ENCODE measurements at places on chromosomes 2 and 18.

- DNase-seq = peak; percentile 81
Observed at GRCh38 chr2:218397820-218398436, 1.7 kb upstream of the CTDSP1 start.

DNA sequence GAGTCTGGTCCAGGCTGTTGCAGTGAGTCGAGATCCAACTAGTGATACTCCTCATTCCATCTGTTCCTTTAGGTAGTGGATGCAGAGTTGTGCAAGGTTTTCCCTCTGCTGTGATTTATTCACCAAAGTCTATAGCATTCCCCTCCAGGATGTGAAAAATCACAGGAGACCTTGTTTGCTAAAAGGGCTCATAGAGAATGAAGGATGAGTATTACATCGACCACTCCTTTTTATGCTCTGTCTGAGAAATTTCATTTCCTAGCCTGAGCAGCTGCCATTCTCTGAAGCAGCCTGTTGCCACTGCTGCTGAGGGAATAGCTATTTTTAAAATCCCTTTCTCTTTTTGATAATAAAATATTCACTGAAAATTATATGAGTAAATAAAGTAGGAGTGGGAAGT, 134.1 kb upstream of the LRRTM1 start:
- DNase-seq = no peak

DNA sequence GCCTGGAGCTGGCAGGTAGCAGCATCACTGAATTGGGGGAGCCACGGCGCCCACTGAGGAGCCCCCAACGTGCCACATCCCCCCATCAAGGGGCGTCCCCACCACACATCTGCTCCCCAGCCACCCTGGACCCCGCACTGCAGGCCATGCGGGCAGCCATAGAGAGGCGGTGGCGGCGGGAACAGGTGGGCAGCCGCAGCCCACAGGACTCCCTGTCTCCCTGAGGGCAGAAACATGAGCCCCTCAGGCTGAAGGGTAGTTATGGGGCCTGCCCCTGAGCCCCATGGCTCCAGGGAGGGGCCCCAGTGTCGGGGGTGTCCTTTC, 26.6 kb downstream of the CROCC2 start:
- no peak for DNase-seq

- DNase-seq = no peak
Observed at GRCh38 chr2:183671233-183671632, 547.0 kb downstream of the NUP35 start.

- peak; percentile 74 for DNase-seq
Observed at GRCh38 chr2:157792335-157793052, 83.6 kb downstream of the ACVR1 start.

DNA sequence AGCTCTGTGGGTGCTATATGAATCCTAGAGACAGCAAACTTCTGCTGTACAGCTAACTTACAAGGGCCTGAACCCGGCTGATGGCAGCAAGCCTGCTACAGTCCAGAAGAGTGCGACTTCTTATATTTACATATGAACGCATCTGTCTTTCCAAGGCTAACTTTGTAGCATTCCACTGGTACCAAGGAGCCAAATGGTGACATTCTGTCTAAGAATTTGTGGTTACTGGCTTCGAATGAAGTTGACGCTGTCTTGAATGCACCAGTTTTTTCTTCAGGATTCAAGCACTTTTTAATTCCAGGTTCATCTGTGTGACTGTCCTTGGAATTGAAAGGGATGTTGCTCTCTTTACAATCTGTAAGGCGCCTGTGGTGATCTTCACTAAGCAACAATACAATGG, 42.4 kb downstream of the THUMPD2 start:
- DNase-seq = peak; percentile 95

- DNase-seq = no peak
Observed at GRCh38 chr18:56468396-56468795, 170.0 kb downstream of the TXNL1 start.

- no peak for DNase-seq
Observed at GRCh38 chr18:79468119-79468789, 72.5 kb downstream of the NFATC1 start.

- peak; percentile 5 for DNase-seq
Observed at GRCh38 chr2:1995081-1995480, 250.8 kb upstream of the PXDN start.

GRCh38 chr18:199214-199613, 40.9 kb downstream of the USP14 start:
- DNase-seq = no peak

- no peak for DNase-seq
Observed at GRCh38 chr18:79864006-79864725, 66.4 kb downstream of the KCNG2 start.

GRCh38 chr18:26656431-26656943, 108.1 kb upstream of the KCTD1 start:
- no peak for DNase-seq

- DNase-seq = no peak
Observed at GRCh38 chr18:70256184-70256583, 32.7 kb upstream of the SOCS6 start.

GRCh38 chr2:10331702-10332401, 29.1 kb downstream of the HPCAL1 start:
- no peak for DNase-seq

DNA sequence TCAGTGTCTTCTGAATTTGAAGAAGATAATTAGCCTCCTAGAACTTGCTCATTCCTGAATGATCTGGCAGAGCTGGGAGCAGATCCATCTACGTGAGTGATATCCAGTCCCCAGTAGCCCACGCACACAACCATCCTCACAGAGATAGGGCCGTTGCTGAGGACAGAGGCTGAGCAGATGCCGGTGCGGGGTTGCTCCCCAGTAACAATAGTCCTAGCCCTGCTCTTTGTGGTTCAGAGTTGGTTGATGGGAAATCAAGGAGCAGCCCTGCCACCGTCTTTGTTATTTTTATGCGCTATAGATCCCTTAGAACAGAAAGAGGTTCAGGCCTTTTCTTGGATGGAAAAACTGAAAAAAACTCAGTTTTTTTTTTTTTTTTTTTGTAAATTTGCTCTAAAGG, 69.3 kb downstream of the VWA3B start:
- DNase-seq = no peak

- DNase-seq = no peak
Observed at GRCh38 chr2:17847236-17847635, 31.0 kb downstream of the MSGN1 start.

GRCh38 chr2:38248255-38248654, 128.8 kb downstream of the ATL2 start:
- peak; percentile 17 for DNase-seq

DNA sequence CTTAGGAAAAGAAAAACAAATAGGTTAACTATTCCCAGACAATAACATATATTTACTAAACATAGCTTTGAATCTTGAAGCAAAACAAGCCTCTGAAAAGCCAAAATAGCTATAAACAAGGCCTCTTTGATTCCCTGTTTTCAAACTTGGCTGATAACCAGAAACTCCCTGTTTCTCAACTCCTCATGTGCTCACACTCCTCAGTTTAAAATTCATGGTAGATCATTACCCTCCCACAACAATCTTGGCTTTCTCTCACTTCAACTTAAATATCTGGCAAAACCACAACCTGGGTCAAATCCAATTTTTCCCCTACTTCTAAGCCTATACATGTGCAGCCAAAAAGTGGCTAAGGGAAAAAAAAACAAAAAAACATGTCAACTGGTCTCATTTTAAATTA, 15.6 kb downstream of the SUCLG1 start:
- DNase-seq = peak; percentile 80

DNA sequence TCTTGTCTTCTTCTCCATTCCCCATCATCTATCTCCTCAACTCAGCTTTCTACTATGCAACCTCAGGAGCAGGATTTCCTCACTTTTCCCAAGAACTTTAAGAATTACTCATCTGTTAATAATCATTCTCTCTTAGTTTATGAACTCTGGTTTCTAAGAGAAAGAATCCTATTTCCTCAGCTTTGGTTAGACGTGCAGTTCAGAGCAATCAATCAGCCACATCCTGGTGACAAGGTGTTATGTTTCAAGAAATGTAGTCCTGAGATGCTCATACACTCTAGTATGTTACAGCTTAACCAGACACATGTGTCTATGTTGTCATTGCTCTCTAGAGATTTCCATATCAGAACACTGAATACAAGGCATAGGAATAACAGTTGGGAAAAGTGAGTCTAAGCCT, 277.9 kb downstream of the MBD2 start:
- DNase-seq = peak; percentile 90

GRCh38 chr18:76708722-76709353, 113.5 kb upstream of the ZNF236 start:
- no peak for DNase-seq

DNA sequence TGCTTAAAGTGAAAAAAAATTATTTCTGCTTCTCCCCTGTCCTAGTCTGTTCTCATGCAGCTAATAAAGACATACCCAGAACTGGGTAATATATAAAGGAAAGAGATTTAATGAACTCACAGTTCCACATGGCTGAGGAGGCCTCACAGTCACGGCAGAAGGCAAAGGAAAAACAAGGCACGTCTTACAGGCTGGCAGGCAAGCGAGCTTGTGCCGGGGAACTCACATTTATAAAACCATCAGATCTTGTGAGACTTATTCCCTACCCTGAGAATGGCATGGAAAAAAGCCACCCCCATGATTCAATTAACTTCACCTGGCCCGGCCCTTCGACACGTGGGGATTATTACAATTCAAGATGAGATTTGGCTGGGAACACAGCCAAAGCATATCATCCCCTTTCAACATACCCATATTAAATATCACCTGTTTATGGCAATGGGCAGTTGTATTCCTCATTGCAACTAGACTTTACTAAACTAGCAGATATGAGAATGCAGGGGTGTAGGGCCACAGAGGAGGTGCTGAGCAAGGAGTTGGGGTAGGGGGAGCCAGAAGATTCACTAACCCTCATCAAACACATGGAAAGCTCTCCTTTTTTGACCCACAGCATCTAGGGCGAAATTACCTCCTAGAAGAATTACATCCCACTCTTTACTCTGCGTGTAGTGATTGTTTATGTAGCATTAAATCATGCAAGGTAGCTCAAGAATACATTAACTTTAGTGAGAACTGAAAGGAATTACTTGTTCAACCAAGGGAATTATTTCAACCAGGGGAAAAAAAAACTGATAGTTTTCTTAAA, 183.3 kb upstream of the DOK6 start:
- no peak for DNase-seq

- no peak for DNase-seq
Observed at GRCh38 chr2:214839464-214839863, 30.0 kb upstream of the BARD1 start.

DNA sequence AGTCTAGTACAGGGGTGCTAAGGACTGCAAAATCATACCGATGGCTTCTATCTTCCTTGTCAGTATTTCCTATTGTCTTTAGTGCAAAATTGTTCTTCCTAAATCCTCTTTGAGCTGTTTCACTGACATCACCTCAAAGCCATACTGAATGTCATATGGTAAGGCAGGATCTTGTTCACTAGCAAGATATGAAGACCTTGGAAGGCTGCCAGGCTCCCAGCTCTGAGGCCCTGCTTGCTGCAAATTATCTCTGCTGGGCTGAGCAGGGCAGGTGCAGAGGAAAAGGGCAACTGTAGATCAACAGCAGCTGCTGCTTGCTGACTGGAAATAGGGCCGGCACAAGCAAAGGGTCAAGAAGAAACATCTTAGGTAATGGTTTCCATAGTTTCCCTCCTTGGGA, 58.2 kb downstream of the PMAIP1 start:
- peak; percentile 72 for DNase-seq

GRCh38 chr2:181054843-181055242, 74.4 kb downstream of the UBE2E3 start:
- DNase-seq = no peak

GRCh38 chr2:97669448-97669847, at the start of gene C2orf92:
C2orf92 (plus strand) TSS chr2:97669713; CDS start chr2:97669789, 76 bp downstream.
- no peak for DNase-seq

DNA sequence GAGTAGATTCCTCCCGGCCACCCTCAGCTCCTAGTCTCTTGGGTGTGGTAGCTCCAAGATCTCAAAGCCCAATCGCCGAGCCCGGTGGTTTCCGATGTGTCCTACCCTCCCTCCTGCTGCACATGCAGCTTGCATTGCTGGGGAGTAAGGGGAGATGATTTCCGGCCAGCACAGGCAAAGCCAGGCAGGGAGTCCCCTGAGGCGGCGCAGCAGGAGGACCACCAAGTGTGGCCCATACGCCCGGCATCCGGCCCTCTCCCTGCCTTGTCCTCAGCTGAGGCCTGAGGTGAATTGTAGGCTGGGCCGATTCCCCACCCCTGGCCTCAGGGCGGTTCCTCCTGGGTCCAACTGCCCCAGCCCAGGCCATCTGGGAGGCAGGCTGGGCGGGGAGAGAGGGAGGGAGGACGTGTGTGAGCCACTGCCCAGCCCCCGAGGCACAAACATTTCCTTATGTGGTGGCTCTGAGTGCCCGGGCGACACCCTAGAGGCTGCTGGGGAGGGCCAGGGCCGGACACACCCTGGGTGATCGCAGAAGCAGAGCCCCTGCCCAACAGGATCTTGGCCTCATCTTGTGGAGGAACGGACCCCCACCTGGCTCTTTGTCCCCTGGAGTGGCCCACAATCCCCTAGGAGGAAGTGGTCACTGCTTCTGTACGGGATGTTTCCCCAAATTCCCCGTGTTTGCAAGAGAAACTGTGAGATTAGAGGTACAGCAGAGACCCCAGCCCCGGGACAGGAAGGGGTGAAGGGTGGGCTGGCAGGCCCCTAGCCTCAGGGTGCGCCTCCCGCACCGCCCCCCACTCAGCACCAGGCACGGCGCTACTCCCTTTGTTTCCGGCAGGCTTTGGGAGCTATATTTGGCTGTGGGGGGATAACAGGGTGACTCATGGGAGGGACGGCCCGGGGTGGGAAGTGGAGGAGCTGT, 41.9 kb upstream of the PTMA start:
- peak; percentile 94 for DNase-seq

- peak; percentile 61 for DNase-seq
Observed at GRCh38 chr2:241379481-241380480, 23.7 kb downstream of the FARP2 start.

DNA sequence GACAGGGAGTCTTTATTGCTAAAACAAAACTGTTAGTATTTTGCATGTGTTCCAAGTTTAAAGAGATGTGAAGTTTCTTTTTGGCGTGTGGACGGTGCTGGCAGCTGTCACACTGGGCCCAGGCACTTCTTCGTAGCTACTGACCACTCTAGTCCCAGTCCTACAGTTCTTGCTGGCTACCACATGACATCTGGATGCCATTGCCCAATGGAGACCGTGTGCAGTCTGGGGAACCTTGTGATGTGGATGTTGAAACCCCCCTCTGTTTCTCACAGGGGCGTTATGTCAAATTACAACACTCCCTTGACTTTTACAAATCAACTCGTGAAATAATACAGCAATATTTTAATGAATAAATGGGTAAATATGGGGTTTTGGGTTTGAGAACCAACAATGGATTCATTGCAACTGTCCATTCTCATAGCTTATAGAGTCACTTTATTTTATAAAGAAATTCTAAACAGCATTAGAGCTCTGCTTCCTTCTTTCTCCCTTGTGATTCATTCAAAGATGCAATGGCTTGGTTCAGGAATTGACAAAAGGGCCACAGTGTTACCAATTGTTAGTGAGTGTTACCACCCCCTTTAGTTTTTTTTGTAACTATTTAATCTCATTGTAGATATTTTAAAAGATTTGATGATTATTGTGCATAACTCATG, 1.2 kb downstream of the GPD2 start:
- no peak for DNase-seq

DNA sequence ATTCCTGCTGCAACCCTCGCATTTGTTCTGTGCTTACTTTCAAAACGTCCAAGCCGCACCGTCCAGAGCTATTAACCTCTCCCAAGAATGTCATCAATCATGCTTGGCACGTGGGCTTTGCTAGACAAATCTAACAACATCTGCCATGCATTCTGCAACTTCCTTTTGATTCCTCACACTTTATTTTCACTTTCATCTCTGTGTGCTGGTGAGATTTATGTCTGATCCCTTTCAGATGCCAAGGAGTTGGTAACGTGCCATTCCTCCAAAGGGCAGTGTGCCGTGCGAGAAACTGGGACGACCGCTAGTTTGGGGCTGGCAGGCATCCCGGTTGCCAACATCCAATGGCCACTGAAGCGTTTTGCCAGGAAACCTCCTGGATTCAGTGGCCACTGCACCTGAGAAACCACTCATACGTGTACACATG, 230.0 kb upstream of the PARD3B start:
- DNase-seq = peak; percentile 27
